ENCODE measurements at places on chromosomes 6 and 20.

- peak; percentile 40 for DNase-seq
Measured at GRCh38 chr6:75296811-75297779, 12.5 kb upstream of the TMEM30A start.

DNA sequence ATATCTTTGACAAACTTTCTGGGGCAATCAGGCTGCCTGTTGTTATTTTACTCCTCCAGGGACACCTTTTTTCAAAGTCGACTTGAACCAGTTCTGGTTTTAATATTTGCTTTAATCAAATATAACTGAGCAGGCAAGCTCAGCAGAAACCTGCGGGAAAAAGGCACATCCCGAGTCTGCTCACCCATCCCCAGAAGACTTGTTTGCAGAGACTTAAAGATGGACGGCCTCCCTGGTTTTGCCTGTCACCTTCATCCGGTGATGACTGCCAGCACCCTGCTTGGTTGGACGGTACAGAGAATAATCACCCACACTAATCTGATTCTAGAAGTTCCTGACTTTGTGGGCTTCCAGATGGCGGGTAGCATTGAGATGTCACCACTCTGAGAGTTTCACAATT lies 36.8 kb downstream of the PPP1R3G start:
- no peak for DNase-seq

DNA sequence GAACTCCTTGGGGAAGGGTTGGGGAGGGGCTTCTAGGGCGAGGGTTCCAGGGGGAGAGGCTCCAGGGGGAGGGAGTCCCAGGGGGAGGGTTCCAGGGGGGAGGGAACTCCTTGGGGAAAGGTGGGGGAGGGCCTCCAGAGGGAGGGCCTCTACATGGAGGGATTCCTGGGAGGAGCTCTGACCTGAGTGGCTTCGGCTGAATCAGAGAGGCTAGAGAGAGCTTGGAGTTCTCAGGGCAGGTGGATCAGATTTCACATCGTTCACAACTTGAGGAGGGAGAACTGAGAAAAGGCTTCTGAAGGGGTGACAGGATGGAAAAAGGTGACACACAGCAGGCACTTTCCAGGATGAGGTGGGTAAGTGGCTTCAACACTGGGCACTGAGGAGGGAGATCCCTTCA lies 49.1 kb downstream of the DAAM2 start:
- DNase-seq: no peak

- DNase-seq: no peak
Measured at GRCh38 chr20:5621305-5621704, 128.9 kb upstream of the SHLD1 start.

- no peak for DNase-seq
Measured at GRCh38 chr6:5671601-5672559, 334.8 kb downstream of the NRN1 start.

DNA sequence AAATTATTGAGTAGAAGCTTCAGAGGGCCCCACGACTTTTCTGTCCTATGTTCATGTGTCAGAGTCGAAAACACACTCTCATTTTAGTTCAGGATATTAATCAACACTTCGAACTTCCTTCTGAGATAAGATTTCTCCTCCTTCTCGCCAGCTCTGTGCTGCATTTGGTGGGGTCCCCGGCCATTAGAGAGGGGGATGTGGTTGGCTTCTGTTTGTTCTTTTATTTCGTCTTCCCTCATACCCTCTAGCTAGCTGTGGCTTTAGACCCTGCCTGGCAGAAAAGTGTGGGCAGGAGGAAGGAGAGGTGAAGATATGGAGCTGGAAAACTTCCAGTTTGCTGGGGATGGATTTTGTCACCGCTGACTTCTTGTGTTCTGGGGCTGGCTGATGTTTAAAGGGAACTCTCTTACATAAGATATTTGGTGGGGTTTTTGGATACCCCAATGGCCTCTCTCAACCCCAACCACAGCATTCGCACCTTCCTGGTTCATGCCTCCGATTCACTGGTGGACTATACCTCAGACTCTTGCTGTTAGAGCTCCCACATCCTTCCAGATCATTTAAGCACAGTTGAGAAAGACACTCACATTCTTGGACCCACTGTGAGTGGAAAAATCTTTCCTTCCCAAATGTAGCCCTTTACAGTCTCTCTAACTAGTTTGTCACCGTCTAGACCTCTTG lies 30.7 kb upstream of the TMX4 start:
- DNase-seq: no peak
